ENCODE measurements at places on chromosomes 12 and 14.

- peak; percentile 51 for DNase-seq
These were observed 27.6 kb downstream of the BICD1 start for GRCh38 chr12:32134101-32134888.

DNA sequence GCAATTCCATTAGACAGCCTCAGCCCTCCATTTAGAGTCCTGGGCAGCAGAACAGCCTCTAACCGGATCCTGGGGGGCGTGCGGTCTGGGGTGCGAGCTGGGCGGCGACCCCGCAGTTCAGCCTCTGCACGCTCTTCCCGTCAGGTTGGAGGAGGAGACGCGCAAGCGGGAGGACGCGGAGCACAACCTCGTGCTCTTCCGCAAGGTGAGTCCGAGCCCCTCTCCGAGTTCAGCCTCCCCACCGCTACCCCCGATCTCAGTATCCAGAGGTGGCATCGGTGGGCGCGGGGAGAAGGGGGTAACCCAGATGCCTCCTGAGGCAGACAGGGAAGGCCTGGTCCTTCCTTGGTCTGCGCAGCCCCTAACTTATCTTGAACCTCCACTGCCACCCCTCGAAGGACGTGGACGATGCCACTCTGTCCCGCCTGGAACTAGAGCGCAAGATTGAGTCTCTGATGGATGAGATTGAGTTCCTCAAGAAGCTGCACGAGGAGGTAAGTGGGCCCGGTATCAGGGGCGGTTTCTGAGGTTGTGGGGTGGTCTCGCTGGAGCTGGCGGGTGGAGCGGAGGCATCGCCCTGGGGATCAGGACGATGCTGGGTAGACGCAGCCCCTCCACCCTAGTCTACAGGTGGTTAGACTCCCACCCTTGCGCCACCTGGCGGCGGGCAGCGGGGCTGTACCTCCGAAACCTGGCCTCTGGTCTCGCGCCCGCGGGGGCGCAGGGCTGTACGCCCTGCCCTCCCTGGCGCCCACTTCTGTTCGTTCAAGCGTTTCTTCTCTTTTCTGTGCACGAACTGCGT is 1.3 kb downstream of the PRPH start:
- DNase-seq, result peak; percentile 52

DNA sequence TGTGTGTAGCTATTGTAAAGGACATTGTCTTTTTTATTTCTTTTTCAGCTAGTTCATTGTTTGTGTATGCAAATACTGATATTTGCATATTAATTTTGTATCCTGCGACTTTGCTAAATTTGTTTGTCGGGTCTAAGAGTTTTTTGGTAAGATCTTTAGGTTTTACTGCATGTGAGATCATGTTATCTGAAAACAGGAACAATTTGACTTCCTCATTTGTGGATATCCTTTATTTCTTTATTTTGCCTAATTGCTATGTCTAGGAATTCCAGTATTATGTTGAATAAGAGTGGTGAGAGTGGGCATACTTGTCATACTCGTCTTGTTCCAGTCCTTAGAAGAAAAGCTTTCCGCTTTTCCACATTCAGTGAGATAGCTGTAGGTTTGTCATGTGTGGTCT is 28.8 kb downstream of the SIX4 start:
- DNase-seq, result no peak

- DNase-seq, result no peak
These were observed 2.6 kb upstream of the KRT18 start for GRCh38 chr12:52946334-52946733.

- no peak for DNase-seq
These were observed 286.6 kb upstream of the RGS6 start for GRCh38 chr14:71645656-71646055.

DNA sequence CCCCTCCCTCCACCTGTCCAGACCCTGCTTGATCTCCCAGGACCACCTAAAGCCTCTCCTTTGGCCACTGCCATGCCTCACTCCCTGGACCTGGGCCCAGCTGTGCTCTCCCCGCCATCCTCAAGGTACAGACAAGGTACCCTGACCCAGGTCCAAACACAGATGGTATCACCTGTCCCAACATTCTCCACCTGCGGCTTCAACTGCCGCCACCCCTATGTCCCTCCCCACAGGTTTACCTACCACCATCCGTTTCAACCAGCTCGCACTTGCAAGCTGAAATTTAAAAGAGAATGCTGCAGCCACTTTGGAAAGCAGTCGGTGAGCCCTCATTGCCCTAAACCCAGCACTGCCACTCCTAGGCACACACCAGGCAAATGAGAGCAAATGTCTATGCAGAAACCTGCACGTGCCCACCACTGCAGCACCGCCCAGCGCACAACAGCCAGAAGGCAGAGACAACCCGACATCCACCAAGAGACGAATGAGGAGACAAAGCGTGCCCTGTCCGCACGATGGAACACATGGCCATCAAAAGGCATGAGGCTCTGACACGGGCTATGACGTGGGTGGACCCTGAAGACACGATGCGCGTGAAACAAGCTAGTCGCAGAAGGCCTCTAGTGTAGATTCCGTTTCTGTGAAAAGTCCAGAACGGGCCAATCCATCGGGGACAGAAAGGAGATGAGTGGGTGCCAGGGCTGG is 71.0 kb downstream of the RFLNA start:
- no peak for DNase-seq

DNA sequence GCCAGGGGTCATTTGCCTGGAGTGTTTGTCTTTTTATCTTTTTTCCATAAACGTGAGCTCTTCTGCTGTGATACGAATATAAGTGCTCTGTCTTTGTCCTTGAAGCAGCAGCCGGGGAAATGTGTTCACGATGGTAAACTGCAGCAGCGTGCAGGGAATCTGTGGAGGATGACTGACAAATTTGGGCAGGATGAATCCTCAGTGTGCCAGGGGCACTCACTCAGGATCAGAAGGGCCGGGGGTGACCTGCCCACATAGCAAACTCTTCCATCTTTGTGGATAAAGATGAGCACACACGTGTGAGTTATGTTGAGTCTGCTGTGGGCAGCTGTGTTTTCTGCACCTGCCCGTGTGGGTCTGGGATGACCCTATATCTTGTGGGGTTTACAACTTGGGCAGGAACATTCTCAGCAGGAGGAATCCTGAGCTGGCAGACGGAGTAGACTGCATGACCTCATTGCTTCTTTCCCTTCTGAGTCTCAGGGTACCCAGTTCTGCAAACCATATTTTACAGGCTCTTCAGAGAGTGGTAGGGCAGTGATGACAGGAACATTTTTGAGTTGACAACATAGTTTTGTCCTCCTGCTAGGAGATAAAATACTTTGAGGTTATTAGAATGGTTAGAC is 711 bp downstream of the ANO4 start:
- DNase-seq, result no peak

DNA sequence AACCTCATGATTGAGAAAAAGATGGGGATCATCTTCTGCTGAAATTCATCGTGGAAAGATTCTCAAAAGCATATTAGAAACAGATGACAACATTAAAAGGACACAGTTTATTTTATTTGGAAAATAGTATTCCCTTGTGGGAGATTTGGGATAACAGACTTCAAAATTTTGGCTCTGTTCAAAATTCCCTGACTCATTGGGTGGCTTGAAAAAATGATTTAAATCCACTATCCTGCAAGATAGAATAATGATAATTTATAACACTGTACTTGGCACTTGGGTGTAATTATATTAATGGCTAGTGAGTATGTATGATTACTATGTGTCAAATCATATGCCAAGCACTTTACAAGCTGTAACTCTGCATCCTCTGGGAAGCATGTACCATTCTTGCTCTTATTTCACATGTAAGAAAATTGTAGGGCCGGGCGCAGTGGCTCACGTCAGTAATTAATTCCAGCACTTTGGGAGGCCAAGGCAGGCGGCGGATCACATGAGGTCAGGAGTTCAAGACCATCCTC is 128.8 kb downstream of the LMNTD1 start:
- DNase-seq, result no peak

GRCh38 chr12:67617629-67618028 is 30.9 kb upstream of the DYRK2 start:
- DNase-seq, result no peak

GRCh38 chr14:85316701-85317410 is 213.1 kb upstream of the FLRT2 start:
- no peak for DNase-seq

- no peak for DNase-seq
These were observed 82.3 kb downstream of the PUS7L start for GRCh38 chr12:43676183-43676813.

DNA sequence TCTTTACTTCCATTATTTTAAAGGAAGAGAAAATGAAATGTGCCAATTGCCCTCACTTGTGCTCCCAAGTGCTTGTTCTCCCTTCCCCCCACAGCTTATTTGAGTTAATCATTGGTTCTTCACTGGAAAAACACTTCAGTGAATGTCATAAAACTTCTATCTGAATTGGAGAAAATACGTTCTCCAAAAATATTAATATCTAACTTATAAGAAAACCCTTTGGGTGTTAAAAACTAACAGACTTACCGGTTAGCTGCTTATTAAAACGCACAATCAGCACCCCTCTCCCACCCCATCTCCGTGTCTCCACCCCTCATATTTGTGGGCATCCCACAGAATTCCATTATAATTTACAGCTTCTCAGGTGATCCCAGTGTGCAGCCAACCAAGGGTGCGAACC is 31.7 kb downstream of the PLEKHA5 start:
- DNase-seq, result no peak

- DNase-seq, result no peak
These were observed 282.9 kb downstream of the DUSP6 start for GRCh38 chr12:89069431-89069830.

- no peak for DNase-seq
These were observed 91.2 kb downstream of the SLC25A21 start for GRCh38 chr14:37081218-37081617.

GRCh38 chr12:102953221-102953620 is 4.3 kb upstream of the ASCL1 start:
- DNase-seq, result no peak

GRCh38 chr12:7705846-7706245 is 5.4 kb upstream of the DPPA3 start:
- DNase-seq, result no peak

DNA sequence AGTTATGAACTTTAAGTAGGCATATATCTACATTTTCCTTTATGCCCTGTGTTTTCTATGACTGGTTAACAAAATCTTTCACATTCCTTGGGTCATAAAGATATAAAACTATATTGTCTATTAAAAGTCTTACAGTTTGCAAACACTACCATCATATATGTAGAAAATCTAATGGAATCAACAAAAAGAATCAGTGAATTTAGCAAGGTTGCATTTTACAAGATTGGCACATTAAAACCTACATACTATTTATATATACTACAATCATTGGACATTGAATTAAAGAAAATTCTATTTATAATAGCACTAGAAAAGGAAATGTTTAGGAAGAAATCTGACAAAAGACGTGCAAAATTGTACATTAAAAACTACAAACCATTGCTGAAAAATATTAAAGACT is 173.3 kb upstream of the ABCD2 start:
- DNase-seq, result no peak

All from CD4-positive, alpha-beta T cell treated with Interleukin-4 for 4 hours (primary cell).